Heart left ventricle (tissue), 16 donors: ENCODE measurements at places on chromosomes 12 and 14. TPM values are rescaled to one million over a fixed set of nuclear protein-coding genes. Genes with fewer than 3 reads are reported as not detected.

The PLXNC1 gene
- polyA plus RNA-seq: 1.1 TPM

The MYF5 gene
- not detected for polyA plus RNA-seq

The P2RX7 gene
- 1.4 TPM for polyA plus RNA-seq

The RASSF3 gene
- 32.8 TPM for polyA plus RNA-seq

The MIS18BP1 gene
- 3.7 TPM for polyA plus RNA-seq

The PLCZ1 gene
- polyA plus RNA-seq: not detected

The HOTAIR gene
- polyA plus RNA-seq: not detected

GRCh38 chr12:124554429-124555029, 12.9 kb downstream of the NCOR2 start:
- no peaks in the 10 kb centered on the region for H3K36me3 ChIP-seq
- DNase-seq: no peak
- H3K4me3 ChIP-seq: no peak overlapping the region
- H3K4me1 ChIP-seq: peaks cover 84% of the 10 kb centered on the region

GRCh38 chr12:95808146-95808545, 17.6 kb upstream of the NTN4 start:
- no peaks in the 10 kb centered on the region for H3K27me3 ChIP-seq
- no peaks in the 10 kb centered on the region for H3K36me3 ChIP-seq

DNA sequence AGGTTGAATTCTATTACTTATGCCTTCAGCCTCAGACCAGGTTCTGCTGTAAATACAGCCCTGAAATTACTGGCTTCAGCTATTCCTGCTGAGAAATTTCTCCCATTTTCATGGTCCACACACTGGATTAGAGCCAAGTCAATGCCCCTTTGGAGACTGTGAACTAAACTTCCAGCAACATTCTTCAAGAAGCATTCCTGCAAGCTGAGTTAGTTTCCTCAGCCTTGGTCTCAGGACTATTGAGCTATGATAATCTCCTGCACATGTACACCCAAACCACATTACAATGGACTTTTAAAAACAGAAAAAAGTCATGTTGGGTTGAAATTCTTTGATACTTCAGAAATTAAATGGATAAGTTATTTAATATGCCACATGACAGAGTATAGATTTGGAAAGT, 58.0 kb upstream of the AVPR1A start:
- no peaks in the 10 kb centered on the region for H3K36me3 ChIP-seq
- no peak overlapping the region for H3K27ac ChIP-seq
- H3K27me3 ChIP-seq: no peaks in the 10 kb centered on the region

GRCh38 chr12:31599053-31599452, 8.1 kb upstream of the DENND5B start:
- H3K4me1 ChIP-seq: no peaks in the 10 kb centered on the region
- no peak overlapping the region for H3K4me3 ChIP-seq
- no peaks in the 10 kb centered on the region for H3K27me3 ChIP-seq
- no peaks in the 10 kb centered on the region for H3K36me3 ChIP-seq

DNA sequence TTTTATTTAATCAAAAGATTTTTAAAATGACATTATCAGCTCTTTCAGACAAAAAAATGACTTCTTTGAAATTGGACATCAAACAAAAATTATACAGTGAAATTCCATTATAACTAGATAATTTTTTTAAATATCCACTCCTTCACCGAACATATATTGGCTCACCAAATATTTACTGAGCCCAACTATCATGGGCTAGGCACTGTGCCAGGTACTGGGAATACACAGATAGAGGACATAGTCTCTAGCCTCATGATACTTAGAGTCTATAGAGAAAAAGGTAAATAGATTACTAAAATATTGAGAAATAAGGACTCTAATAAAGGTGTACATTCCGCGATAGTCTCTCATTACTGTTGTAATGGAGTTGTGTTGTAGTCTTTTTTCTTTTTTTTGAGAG, 219.9 kb downstream of the SEC23A start:
- no peak overlapping the region for H3K4me3 ChIP-seq
- no peaks in the 10 kb centered on the region for H3K4me1 ChIP-seq
- H3K27ac ChIP-seq: no peak overlapping the region
- no peaks in the 10 kb centered on the region for H3K36me3 ChIP-seq
- H3K27me3 ChIP-seq: no peaks in the 10 kb centered on the region
